ENCODE measurements at places on chromosomes 4 and X.

DNA sequence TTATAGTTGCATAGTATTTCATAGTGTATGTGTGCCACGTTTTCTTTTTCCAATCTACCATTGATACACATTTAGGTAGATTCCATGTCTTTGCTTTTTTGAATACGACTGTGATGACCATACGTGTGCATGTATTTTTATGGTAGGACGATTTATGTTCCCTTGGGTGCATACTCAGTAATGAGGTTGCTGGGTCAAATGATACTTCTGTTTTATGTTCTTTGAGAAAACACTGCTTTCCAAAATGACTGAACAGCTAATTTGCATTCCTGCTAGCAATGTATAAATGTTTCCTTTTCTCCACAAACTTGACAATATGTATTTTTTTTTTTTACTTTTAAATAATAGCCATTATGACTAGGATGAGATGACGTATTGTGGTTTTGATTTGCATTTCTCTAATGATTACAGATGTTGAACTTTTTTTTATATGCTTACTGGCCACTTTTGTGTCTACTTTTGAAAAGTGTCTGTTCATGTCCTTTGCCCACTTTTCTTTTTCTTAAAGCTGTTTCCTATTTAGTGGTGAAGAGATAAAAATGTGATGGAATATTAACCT lies 969.5 kb upstream of the NDST4 start:
- no peak for DNase-seq

DNA sequence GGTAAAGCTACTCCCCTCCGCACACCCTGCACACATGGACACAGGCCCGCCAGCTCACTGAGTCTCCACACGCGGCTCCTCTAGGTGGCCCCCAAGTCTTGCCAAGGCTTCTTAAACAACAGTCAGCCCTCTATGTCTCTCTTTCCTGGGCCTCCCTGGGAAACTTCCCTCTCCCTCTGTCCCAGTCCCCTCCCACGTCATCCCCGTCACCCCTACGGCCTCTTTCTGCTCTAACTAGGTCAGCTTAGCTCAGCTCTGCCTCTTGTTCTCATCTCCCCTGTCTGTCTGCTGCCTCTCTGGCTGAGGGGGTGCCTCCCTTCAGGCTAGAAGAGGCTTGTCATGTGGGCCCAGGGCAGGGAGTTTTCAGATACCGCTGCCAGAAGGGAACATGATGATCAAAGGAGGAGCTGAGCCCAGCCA lies 38.8 kb downstream of the SEPTIN6 start:
- no peak for DNase-seq

GRCh38 chr4:56737666-56738065 lies 56.6 kb upstream of the HOPX start:
- no peak for DNase-seq

- DNase-seq, result no peak
Observed at GRCh38 chr4:140807491-140808252, 51.5 kb upstream of the TBC1D9 start.

DNA sequence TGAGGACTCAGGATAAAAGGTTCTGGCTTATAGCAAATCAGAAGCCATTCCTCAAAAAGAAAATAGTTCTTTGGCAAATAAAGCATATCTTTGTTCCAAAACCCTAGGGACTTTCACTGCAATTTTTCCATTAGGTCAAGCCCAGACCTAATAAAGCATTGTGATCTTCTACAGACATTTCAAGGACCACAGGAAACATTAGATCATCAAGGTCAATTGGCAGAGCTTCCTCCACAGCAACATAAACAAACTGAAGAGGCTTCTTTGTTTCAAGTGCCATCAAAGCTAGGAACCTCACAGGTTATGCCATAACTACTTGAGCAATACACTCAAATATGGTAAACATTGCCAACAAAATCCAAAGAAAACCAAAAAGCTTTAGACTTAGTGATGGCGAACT lies 144.9 kb downstream of the ANXA5 start:
- no peak for DNase-seq

DNA sequence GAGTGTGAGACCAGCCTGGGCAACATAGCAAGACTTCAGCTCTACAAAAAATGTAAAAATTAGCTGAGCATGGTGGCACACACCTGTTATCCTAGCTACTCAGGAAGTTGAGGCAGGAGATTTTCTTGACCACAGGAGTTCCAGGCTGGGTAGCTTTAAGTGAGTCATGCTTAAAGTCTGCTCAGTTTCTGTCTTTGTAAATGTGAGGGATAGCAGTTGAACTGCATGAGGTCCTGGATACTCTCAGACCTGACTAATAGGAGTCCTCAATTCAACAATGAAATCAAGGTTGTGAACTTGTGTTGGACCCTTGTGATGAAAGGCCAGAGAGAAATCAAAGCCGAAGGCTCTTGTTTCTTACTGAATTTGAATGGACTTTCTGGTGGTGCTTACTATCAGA lies 45.2 kb downstream of the STARD8 start:
- DNase-seq, result no peak

GRCh38 chr4:14247767-14248166 lies 620.2 kb upstream of the BOD1L1 start:
- DNase-seq, result no peak

- DNase-seq, result no peak
Observed at GRCh38 chrX:18410038-18410437, 15.4 kb upstream of the CDKL5 start.

All from stimulated activated CD4-positive, alpha-beta T cell treated with anti-CD3 and anti-CD28 coated beads, TNF-alpha, amount 100 ng/mL, for 4 hours (primary cell).